RKO (cell line): ENCODE measurements at places on chromosomes 1 and 21.

- DNase-seq: peak; percentile 71
Observed at GRCh38 chr21:36847189-36847588, 119.3 kb downstream of the HLCS start.

GRCh38 chr1:223109581-223110026, 33.4 kb downstream of the TLR5 start:
- DNase-seq: no peak

GRCh38 chr1:108009603-108010195, 44.7 kb upstream of the VAV3 start:
- DNase-seq: peak; percentile 40

GRCh38 chr1:204080163-204080903, 7.4 kb downstream of the SOX13 start:
- DNase-seq: no peak

DNA sequence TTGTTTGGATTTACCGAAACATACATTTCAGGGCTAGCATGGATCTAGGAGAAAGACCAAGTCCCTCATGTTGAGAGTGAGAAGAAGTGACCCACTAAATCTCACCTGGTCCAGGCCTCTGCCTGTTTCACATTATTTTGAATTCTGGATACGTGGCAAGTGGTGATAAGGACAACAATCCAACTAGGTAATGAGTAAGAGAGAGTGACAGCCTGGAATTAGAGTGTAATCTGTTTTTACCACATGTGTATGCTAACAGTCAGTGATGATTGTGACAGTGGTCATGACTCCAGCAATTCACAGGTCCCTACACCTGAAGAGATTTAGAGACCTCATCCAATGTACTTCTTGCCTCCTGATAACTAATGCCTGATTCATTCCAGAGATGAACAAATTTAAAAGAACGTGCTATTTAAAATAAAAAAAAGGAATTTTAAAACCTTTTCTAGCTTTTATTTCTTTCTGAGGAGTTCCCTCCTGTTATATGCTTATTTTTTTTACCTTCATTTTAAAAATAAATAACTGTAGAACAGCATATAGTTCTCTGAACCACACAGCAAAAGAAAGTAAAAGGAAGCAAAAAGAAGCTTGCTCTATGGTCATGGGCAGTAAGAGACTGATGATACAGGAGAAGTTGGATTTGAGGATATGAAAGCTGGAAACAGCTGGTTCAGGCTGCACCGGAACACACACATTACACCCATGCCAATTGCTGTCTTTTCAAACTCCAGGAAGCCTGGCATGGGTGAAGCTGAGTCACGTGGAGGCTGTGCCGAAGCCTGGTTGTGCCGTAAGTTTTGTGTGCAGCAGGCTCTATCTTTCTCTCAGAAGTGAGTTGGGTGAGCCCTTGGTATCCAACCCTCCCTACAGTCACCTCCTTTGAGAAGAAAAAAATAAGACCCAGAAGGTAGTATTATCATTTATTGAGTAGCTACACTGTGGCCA, 14.7 kb downstream of the C1orf116 start:
- no peak for DNase-seq

DNA sequence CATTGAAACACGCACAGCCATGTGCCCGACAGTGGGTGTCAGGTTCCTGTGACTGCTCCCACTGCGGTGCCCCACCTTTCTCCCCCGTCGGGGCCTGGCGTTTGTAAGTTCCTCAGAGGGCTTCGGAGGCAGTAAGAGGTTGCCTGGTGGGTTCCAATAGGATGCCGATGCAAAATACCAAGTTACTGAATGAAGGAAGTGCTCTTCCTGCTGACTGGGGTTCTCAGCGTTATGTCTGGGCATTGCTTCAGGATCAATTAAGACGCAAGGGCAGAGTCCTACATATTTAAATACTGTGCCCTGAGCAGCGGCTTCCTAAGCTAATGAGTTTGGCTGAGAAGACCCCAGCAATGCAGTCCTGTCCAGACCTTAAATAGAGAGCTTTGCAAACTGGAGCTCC, 28.9 kb upstream of the DNAJC11 start:
- DNase-seq: no peak

DNA sequence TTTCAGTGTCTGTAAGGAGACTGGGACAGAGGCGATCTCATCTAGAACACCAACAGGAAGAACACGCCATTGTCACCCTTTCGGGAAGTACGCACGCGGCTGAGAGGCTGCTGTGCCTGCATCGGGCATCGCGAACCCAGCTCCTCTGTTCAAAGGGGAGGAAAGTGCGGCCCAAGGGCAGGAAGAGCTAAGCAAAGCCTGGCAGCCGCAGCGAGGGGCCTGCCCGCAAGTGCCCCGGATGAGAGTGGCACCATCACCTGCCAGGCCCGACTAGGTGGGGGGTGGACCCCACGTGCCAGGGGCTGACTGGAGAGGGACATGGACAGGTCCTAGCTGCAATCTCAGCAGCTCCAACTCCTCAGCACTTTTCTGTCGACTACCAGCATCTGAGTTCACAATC, 7.5 kb downstream of the TPRG1L start:
- no peak for DNase-seq

- DNase-seq: no peak
Observed at GRCh38 chr1:176998183-176998795, 166.2 kb downstream of the ASTN1 start.
